ENCODE measurements at places on chromosomes 13 and 19. TPM values are rescaled to one million over a fixed set of nuclear protein-coding genes. Genes with fewer than 3 reads are reported as not detected.

KIR3DL2 gene
- not detected for total RNA-seq

GPR12 gene
- not detected for total RNA-seq

LILRA6 gene
- 2.4 TPM for total RNA-seq

SULT2A1 gene
- total RNA-seq, result 0.12 TPM

JSRP1 gene
- 0.92 TPM for total RNA-seq

OCEL1 gene
- total RNA-seq, result 21.7 TPM

CGB8 gene
- not detected for total RNA-seq

SOHLH2 gene
- not detected for total RNA-seq

CD37 gene
- total RNA-seq, result 2.9 TPM

ADGRE3 gene
- 0.15 TPM for total RNA-seq

LSR gene
- total RNA-seq, result 12.9 TPM

CYP4F8 gene
- total RNA-seq, result not detected

COQ8B gene
- 45.3 TPM for total RNA-seq

ZNF570 gene
- total RNA-seq, result 4.5 TPM

CYP2A7 gene
- total RNA-seq, result 0.83 TPM

MKNK2 gene
- 89.2 TPM for total RNA-seq

ERICH6B gene
- not detected for total RNA-seq

EPN1 gene
- 142 TPM for total RNA-seq

SRRM5 gene
- 0.33 TPM for total RNA-seq

EMP3 gene
- total RNA-seq, result 121 TPM

ZNF221 gene
- total RNA-seq, result 6.6 TPM

APOC4 gene
- not detected for total RNA-seq

CYP4F2 gene
- total RNA-seq, result not detected

KLK14 gene
- not detected for total RNA-seq

TTC9B gene
- not detected for total RNA-seq

ACTMAP gene
- 5.6 TPM for total RNA-seq

TMEM221 gene
- total RNA-seq, result 7.5 TPM

SIGLEC14 gene
- 4.0 TPM for total RNA-seq

TMEM145 gene
- not detected for total RNA-seq

DHDH gene
- not detected for total RNA-seq

IZUMO1 gene
- 0.67 TPM for total RNA-seq

SMIM44 gene
- not detected for total RNA-seq

ZNF730 gene
- 1.5 TPM for total RNA-seq

PPP1R37 gene
- 24.2 TPM for total RNA-seq

CAPNS1 gene
- total RNA-seq, result 407 TPM
